ENCODE measurements at places on chromosomes 2 and 18.

GRCh38 chr2:8692783-8693156, 10.9 kb downstream of the ID2 start:
- DNase-seq, result no peak

- DNase-seq, result no peak
Measured at GRCh38 chr18:51149670-51150069, 47.8 kb downstream of the MEX3C start.

DNA sequence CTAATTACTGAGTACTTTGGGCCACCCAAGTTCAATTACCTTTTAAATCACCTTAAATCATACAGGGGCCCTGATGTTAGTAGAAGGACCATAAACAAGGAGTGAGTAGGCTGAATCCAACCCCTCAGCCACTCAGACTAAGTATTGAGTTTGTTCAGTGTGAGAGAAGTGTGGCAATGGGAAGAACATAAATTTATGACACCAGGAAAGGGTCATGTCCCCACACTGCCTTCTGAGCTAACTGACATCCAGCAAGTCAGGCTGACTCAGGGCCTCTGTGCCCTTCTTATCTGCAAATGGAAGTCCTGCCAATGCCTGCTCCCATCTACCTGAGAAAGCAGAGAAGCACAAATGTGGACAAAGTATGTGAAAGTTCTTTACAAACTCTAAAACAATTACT, 12.9 kb downstream of the PLEKHM3 start:
- DNase-seq, result no peak

DNA sequence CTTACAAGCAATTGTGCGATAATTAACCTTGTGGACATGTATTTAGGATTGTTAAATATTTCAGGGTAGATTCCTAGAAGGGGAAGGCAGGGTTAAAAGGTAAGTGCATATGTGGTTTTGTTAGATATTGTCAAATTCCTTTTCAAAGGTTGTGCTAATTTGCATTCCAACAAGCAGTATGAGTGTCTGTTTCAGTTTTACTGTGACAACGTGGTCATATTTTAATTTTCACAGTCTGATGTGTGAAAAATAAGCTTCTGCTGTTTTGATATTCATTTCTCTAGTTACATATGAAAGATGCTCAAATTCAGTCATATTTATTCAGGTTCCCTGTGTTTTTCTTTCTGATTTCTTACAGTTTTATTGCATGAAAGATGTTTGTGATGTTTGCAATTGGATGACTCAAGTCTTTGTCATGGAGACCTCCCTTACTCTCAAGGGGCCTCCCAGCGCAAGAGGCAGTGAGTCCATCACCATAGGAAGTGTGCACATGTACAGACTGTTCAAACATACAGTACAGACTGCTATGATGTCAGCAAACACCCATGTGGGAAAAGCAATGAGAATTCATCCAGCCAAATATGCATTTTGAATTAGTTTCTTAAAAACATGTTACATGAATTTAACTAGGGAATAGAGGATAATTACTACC, 310.8 kb downstream of the GALR1 start:
- no peak for DNase-seq

GRCh38 chr18:28071199-28071598, 105.7 kb downstream of the CDH2 start:
- DNase-seq, result no peak

DNA sequence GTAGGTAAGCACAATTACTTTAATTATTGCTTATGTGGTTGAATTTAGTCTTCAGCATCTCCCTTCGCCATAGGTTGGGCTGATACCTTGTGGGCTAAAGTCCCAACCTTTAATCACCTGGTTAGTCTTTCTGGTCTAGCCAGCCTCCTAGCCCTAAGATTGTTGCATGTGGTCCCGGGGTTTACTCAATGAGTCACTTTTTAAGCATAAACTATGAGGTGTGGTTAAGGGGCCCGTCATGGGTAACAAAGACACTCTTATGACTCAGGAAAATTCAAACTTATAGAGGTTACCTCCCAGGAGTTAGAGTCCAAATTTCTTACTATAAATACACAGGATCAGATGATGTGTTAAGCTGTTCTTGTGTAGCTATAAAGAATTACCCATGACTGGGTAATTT, 841.6 kb downstream of the TRIB2 start:
- DNase-seq, result no peak

- no peak for DNase-seq
Measured at GRCh38 chr2:52594026-52594425, 1173.6 kb upstream of the CHAC2 start.

DNA sequence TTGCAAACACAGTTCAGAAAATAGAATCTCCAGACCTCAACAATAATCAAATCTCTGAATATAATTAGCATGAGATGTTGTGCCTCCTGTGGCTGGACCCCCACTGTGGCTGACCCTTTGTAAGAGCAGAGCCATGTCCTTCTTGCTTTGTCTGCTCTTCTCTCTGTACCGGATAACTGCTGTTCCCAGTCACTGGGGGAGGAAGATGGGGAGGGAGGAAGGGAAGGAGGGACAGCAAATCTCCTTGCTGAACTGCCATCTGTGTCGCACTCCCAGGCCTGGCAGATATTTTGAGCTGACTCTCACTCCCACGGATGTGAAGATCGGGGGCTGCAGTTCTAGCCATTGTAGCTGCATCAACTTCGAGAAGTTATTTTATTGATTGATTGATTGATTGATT, 319.0 kb upstream of the CXCR4 start:
- no peak for DNase-seq

DNA sequence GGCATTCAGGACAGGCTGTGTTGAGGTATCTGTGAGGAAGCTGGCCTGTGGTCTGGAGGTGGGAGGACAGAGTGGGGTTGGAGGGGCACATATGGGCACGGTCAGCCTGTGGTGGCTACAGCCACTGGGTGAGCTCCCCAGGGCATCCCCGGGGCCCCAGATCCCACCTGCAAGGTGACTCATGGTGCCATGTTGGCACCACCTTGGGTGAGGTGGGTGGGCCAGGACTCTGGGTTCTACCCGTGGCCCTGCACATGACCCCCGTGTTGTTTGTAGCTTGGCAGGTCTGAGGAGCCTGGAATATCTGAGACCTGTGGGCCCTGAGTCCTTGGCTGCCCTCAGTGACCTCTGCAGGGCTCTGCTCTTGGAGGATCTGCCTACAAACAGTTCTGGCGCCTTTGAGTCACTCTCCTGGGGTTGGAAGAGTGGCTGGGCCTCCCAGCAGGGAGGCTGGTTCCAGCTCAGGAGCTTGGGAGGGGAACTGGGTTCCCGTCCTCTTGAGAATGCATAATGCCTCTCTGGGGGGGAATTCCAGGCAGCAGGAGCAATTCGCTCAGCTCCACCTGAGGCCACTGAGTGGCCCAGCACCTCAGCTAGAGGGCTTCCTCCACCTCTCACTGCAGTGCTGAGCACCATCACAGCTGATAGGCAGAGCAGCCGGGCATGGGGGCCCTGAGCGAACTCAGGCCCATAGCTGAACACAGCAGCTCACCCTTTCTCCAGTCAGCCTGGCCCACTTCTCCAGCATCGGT, 105.1 kb downstream of the DYSF start:
- DNase-seq, result peak; percentile 28

GRCh38 chr2:235573331-235574221, 79.7 kb downstream of the AGAP1 start:
- no peak for DNase-seq

GRCh38 chr2:234632527-234633391, 135.9 kb upstream of the ARL4C start:
- no peak for DNase-seq

- DNase-seq, result peak; percentile 40
Measured at GRCh38 chr2:20326163-20326780, 24.4 kb downstream of the PUM2 start.

GRCh38 chr18:50275503-50276036, 5.8 kb downstream of the MBD1 start:
- DNase-seq, result no peak

DNA sequence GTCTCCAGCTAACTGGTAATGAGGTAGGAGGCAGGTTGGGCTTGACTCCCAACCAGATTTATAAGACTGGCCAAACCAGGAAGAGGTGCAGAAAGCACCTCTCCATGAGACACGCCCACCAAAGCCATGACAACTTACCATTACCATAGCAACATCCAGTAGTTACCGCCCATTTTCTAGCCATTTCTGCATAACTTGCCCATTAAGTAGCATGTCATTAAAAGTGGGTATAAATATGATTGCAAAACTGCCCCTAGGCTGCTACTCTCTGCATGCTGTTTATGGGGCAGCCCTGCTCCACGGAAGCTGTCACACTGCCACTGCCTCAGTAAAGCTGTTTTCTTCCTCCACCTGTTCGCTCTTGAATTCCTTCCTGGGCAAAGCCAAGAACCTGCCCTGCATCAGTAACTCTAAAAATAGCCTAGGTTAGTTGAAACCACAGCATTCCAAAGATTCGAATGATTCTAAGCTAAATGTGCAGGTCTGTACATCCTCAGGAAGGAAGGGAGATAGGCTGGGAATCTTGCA, 131.9 kb downstream of the ATL2 start:
- no peak for DNase-seq

- DNase-seq, result no peak
Measured at GRCh38 chr2:68925295-68925896, 27.3 kb downstream of the GKN2 start.

DNA sequence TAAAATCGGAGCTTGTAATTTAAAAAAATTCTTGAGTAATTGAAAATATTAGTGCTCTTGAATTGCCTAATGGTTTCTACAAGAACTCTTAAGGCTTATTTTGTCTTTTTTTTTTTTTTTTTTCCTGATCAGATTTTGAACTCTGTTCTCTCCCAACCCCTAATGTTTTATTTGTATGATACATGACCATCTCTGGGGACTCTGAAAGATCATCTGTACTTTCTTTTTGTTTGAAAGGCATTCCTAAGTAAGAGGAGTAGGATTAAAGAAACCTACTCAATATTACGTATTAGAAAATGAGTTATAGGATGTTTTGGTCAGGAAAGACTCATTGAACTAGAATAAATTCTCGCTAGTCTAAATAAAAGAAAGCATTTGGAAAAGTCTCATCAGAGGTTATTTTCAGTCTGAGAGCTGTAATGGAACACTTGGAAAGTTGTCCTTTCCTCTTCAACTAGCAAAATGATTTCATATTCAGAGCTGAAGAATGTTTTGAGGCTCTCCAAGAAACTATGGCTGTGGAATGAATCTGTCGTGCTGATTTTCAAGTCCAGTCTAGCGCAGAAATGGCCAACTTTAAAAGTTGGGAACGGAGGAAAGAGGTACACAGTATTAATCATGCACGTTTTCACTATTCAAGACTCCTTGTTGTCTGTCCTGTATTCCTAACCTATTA, 182.7 kb downstream of the PRPF40A start:
- no peak for DNase-seq

- DNase-seq, result no peak
Measured at GRCh38 chr2:137187216-137187615, 421.9 kb downstream of the THSD7B start.

- DNase-seq, result no peak
Measured at GRCh38 chr2:55489467-55490062, 30.0 kb upstream of the CFAP36 start.

GRCh38 chr2:119702203-119702917, 23.4 kb downstream of the TMEM177 start:
- no peak for DNase-seq

DNA sequence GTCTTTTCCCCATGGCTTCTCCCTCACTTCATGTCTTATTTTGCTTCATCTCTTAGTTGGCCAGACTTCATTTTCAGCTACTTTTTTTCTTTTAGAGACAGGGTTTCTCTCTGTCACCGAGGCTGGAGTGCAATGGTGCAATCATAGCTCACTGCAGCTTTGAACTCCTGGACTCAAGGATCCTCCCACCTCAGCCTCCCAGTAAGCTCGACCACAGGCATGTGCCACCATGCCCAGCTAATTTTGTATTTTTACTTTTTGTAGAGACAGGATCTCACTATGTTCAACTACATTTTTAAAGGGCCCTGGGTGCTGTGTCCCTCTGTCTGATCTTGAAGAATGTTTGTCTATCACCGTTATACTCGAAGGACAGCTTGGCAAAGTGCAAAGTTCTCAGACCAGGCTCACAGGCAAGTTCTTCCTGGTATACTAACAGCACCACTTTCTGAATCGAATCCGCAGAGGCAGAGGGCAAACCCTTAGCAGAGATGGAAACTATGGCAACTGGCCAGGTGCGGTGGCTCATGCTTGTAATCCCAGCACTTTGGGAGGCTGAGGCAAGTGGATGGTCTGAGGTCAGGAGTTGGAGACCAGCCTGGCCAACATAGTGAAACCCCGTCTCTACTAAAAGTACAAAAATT, 60.9 kb downstream of the SOWAHC start:
- DNase-seq, result no peak

GRCh38 chr18:48663931-48664847, 125.4 kb downstream of the CTIF start:
- peak; percentile 67 for DNase-seq

GRCh38 chr2:216572582-216573578, 60.3 kb upstream of the IGFBP2 start:
- peak; percentile 77 for DNase-seq

- DNase-seq, result no peak
Measured at GRCh38 chr2:3747032-3747654, 43.8 kb downstream of the DCDC2C start.

DNA sequence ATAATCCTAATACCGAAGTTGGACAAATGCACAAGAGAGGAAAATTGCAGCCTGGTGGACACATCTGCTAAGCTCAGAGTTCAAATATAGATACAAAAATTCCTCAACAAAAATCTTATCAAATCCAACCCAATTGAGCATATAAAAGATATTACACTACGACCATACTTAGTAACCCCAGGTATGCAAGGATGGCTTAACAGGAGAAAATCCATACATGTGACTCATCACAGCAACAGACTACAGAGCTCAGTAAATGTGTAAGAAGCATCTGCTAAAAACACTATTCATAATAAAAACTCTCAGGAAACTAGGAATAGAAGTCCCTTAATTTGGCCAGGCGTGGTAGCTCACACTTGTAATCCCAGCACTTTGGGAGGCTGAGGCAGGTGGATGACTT, 28.3 kb downstream of the HS6ST1 start:
- no peak for DNase-seq

GRCh38 chr2:47249157-47249900, 94.2 kb upstream of the STPG4 start:
- DNase-seq, result no peak

DNA sequence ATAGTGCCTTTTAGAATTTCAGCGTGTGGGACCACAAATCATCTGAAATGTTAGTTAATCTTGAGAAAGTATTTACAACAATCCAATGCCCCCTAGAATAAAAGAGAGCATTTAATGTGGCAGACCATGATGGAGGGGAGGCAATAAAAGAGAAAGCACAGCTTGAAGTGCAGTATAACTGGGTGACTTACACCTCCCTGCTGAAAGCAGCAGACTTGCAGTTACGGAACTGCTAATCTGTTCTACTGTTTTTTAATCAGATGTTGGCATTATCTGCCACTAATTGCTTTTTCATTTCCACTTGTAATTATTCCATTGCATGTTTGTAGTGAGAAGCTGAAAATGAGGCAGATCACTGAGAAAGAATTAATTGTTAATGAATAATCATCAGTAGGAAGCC, 130.5 kb upstream of the ITGA4 start:
- DNase-seq, result no peak

DNA sequence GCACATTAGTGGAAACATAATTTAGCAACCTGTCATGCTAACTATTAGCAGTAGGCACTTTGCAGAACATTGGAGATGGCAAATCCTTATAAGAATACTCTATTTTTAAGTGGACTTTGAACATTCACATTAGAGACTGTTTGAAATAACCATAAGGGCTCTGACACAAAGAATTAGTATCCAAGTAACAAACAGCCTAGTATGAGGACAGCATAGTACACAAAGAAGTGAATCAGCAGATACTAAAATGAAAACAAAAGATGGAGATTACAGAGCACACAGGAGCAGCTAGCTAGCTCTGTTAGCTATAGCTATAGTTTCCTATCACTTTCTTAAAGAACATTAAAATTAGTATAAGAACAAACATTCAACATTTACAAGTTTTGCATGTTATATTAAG, 256.3 kb upstream of the SPOPL start:
- no peak for DNase-seq

- no peak for DNase-seq
Measured at GRCh38 chr2:118197011-118197675, 108.9 kb downstream of the INSIG2 start.
